Inflammatory macrophage (primary cell): ENCODE measurements at places on chromosomes 4 and X.

DNA sequence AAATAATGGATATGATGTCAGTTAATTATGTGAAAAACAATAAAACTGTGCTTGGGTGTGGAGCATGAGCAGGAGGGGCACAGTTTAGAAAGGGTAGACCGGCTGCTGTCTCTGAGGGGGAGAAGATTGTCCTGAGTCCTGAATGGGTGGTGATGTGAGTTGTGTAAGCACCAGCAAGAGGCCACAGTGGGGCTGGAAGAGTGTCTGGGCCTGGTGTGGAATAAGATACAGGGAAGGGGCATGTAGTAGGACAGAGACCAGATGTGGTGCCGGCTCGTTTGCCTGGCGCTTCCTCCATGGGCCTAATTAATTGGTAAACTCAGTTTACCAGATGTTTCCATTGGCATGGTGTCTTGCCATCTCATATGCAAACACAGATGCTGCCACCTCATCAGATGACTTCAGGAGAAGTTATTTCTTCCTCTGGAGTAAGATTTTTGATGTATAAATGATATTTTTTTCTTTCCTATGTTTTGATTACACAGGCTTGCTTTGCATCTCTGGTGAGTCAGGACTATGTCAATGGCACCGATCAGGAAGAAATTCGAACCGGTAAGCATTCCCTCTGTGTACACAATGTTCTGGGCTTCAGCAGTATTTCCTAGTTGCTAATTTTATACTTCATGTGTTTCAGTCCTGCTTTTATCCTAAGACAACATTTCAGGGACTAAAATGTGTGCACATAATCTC is 5.1 kb downstream of the MED28 start:
- DNase-seq, result no peak

GRCh38 chrX:115616943-115617563 is 56.1 kb downstream of the PLS3 start:
- no peak for DNase-seq

DNA sequence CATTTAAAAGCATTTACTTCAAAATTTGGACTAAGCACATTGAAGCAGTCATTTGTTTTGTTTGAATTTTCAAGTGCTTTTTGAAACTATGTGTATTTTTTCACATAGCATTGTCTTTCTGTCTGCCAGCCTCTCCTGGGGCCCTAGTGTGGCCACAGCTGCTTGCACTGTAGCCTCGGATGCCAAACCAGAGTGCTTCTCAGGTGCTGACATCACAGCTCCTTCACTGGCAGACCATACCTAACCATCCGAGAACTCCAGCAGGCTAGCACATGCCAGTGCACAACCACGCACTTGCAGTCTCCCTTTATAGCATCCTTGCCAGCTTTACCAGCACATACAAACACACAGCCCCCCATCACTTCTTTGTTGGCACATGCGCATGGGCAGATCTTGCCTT is 1019.7 kb downstream of the STPG2 start:
- no peak for DNase-seq

DNA sequence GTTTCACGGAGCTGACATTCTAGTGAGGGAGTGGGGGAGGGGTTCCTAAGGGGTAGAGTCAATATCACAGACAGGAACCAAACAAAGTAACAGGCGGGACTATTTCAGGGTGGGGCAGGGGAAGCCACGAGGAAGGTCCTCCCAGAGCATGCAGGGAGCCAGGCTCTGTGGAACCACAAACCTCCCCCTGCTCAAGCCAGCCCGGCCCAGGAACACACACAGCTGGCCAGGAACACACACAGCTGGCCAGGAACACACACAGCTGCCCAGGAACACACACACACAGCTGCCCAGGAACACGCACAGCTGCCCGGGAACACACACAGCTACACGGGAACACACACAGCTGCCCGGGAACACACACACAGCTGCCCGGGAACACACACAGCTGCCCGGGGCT is 24.8 kb downstream of the EVC2 start:
- no peak for DNase-seq

- peak; percentile 53 for DNase-seq
Observed at GRCh38 chr4:74624351-74625151, 169.8 kb downstream of the BTC start.

DNA sequence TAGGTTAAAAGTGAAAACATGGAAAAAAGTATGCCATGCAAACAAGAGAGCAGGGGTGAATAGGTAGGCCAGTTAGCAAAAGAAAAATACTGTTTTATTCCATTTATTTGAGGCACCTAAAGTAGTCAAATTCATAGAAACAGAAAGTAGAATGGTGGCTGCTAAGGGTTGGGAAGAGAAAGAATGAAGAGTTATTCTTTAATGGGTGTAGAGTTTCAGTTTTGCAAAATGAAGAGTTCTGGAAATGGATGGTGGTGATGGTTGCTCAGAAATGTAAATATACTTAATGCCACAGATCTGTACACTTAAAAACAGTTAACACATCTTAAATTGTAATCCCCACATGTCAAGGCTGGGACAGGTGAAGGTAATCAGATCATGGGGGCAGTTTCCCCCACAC is 29.7 kb downstream of the PARM1 start:
- DNase-seq, result no peak

GRCh38 chrX:110684653-110685052 is 111.0 kb downstream of the CHRDL1 start:
- no peak for DNase-seq

GRCh38 chr4:36053930-36054329 is 190.4 kb downstream of the ARAP2 start:
- DNase-seq, result no peak

GRCh38 chrX:115957862-115958490 is 212.6 kb upstream of the AGTR2 start:
- no peak for DNase-seq
